ENCODE measurements at places on chromosomes 2 and 18.

DNA sequence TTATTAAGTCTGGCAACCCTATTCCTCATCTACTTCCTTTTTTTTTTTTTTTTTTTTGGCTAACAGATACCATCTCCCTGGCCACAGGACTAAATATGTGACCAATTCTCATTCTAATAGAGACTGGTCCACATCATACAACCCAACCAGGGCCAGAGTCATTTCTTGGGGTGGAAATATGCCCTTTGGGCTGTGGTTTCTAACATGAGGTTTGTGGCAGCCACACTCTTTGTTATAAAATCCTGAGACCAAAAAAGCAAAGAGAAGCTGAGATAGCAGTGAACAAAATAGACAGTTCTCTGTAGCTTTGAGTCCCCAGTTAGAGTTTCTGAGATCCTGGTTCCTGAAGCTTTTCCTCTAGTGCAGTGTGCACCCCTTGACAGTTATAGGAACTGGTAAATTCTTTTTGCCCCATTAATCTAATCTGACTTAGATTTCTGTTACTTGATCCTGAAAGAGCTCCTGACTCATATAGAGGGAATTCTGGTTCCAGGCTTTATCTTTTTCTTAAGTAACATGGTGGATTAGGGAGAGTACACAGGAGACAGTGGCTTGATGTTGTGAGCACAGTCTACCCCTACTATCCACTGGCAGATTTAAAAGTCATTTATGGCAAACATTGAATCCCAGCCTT, 86.8 kb downstream of the MAIP1 start:
- DNase-seq: no peak

- DNase-seq: no peak
These were observed 294.0 kb downstream of the DSC3 start for GRCh38 chr18:30748541-30748940.

DNA sequence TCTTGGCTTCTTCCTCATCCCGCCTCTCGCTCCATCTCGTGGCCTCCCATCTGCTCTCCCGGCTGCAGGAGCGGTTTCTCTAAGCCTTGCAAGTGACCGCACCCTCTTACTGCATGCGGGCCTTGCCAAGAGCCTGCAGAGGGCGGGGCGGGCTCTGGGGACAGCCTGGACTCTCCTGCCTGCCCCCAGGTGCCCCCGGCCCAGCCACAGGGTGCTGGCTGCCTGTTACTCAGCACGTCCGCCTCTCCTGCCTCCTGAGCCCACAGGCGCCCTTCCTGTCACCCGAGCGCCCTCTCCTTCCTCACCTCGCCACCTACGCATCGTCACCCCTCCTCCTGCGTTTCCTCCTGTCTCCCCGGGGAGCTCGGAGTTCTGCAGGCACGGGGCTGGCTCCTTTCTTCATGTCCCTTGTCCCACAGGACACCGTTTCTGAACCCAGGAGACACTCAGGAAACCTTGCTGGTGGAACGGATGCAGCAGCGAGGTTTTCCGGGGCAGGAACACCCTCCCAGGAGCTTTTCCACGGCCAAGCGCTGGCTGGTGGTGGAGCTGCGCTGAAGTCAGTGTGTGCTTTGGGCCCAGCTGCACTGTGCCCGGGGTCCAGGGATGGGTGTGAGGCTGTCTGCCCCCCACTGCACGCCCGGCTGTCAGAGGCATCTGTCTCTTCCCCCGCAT, 28.5 kb downstream of the HPCAL1 start:
- peak; percentile 83 for DNase-seq

- DNase-seq: no peak
These were observed 124.8 kb upstream of the NYAP2 start for GRCh38 chr2:225274751-225275150.

DNA sequence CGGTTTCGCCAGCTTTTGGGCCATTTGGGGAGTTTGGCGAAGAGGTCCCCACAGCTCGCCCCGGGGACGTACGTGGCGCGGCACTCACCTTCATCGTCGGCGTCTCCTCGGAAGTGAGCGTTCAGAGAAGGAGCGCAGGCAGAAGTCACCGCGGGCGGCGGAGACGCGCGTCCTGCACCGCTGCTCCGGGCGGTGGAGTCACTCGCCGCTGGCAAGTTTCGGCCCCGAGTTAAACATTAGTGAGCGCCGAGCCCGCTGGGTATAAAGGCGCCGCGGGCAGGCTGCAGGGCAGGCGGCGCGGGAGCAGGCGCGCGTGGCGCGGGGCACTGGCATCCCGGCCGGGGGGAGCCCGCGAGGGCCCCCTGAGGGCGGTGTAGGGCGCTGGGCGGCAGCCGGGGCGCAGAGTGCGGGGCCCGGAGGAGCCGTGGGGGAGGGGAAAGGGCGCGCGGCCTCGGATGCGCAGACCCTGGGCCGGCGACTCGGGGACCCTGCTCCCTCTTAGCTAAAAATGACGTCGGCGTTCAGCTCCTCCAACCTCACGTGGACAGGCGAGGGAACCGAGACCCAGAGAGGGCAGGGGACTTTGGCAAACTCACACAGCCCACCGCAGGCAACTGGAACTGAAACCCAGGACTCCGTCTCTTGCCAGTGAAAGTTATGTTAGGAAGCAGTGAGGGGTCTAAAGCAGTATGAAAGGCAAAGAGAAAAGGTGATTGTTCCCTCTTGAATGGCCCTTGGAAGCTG, at the start of gene DPP4:
Gene DPP4, minus strand, starts transcription at position 328 of the 744 bp plus-strand sequence. Its CDS starts 234 bp downstream, at position 94.
- DNase-seq: peak; percentile 56

- no peak for DNase-seq
These were observed 146.7 kb upstream of the SMIM21 start for GRCh38 chr18:75574187-75574586.

DNA sequence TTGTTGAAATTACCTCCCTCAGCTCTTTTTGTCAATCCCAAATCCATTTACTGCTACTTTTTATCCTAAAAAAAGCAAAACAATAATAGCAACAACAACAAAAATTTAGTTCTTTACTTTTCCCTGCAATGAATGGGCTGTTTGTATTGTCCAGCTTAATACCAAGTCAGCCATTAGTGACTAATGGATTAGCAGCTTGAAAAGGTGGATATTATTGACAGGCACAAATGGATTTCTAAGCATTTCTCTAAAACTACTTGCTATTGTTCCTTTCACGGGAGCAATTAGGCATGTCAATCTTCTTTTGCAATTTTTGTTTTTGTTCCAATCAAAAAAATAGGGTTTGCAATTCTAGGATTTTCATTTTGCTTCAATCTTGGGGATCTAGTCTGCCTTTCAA, 32.1 kb upstream of the SPAG16 start:
- no peak for DNase-seq

GRCh38 chr2:66408905-66409304, 26.0 kb upstream of the MEIS1 start:
- no peak for DNase-seq

- DNase-seq: no peak
These were observed 159.0 kb downstream of the RDH14 start for GRCh38 chr2:18401471-18401870.

GRCh38 chr18:11987527-11987926, 6.2 kb downstream of the IMPA2 start:
- no peak for DNase-seq

GRCh38 chr2:75641587-75641986, 5.0 kb upstream of the MRPL19 start:
- no peak for DNase-seq

DNA sequence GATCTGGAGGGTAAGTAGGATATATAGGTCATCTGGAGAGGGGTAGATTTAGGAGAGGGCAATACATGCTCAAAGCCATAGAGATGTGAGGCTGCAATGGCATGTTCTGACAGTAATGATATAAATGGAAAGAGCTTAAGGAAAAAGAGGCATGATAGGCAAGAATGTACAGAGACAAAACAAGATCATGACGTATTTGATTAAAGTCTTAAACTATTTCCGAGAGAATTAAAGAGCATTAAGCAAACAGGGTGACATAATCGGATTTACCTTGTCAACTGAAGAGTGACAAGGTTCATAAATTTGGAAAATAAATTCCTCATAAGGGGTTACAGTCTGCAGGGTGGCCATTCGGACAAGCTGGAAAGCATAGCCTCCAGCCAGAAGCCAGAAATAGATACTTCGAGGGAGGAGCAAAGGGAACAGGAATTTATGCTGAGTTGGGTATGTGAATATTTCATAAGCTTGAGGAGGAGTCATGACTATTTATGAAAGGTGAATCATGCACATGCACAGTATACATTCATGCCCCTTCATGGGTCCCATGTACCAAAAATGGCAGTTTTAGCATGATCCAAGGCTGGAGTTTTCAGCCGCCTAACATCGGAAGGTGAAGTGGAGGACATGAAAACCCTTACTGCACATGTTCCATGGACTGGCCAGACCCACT, 396.2 kb upstream of the VWC2L start:
- DNase-seq: no peak

DNA sequence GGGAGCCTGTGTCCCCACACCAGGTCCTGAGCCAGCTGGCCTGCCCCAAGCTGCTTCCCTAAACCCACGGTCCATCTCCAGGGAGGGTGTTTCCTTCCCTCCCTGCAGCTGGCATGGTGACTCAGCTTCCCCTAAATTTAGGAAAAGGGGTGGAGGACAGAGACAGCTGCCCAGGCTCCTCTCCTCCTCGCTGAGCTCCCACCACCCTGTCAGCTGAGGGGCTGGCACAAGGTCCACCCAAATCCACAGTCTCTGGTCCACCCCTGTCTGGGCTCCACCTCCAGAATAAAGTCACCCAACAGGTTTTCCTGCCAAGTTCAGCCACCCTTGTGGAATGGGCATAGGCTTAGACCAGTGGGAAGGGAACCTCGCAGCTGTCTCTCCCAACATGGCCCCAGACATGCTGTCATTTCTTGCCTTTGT, 156.5 kb downstream of the TNS1 start:
- no peak for DNase-seq

- DNase-seq: no peak
These were observed 7.6 kb downstream of the PROC start for GRCh38 chr2:127425540-127426490.

DNA sequence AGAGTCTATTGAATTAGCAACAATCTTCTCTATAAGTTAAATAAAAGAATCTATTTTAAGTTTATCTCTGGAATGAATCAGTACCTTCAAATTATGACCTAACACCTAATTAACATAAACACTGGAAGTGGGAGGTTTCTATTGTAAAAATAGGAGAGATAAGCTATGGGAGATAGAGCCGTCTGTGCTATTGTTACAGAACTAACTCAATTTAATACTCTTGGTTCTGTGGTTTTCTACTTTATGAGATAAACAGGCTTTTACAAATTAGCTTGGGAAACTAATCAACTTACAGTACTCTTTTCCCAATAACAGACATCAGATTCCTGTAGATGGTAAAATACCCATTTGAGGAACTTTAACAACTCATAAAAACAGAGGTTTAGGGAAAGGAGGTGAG, 25.6 kb upstream of the STAT1 start:
- DNase-seq: no peak

DNA sequence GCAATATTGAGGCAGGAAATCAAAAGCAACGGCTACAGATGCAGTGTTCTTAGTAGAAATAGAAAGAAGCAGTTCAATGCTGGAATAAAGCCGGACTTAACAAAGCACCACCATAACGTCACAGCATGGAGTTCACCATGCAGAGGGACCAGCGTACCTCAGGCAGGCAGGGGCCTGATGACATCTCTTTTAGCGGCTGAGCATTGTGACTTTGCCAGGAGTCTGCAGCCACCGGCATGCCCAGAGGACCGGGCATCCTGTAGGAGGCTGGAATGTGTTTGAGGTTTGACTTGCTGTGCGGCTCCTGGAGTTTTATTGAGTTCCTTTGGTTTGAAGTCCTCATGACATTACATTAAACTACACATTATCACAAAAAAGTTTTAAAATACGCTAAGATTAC, 139.8 kb downstream of the UXS1 start:
- no peak for DNase-seq

DNA sequence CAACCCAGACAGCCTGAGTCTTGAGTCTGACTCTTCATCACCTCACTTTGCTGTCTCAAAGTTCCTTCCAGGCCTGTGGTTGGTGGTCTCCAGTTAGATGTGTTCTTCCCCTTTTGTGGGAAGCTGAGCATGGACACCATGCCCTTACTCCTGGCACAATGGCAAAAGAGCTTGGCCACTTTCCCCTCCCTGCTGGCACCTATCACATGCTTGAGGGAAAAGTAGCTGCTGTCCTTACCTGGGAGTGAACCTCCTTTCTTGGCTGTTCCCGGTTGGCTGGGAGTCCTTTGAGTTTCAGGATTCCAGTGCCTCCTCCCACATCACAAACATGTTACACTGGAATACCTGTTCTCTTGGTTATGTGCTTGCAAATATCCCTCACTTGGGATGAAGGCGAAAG, 97.8 kb downstream of the GATA6 start:
- DNase-seq: no peak

DNA sequence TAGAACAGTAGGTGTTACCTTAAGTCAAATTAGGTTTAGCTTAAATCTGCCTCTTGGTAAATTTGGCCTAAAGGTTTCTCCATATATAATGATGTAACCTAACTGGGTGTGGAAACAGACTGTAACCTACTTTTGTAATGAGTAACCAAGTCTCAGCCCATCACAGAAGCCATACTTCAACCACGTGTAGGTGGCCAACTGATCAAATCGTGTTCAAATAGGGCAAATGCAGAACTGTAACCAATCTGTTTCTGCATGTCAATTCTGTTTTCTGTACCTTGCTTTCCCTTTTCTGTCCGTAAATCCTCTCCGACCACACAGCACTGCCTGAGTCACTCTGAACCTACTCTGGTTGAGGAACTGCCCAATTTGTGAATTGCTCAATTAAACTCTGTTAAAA, 34.0 kb upstream of the PLA2R1 start:
- DNase-seq: peak; percentile 18

DNA sequence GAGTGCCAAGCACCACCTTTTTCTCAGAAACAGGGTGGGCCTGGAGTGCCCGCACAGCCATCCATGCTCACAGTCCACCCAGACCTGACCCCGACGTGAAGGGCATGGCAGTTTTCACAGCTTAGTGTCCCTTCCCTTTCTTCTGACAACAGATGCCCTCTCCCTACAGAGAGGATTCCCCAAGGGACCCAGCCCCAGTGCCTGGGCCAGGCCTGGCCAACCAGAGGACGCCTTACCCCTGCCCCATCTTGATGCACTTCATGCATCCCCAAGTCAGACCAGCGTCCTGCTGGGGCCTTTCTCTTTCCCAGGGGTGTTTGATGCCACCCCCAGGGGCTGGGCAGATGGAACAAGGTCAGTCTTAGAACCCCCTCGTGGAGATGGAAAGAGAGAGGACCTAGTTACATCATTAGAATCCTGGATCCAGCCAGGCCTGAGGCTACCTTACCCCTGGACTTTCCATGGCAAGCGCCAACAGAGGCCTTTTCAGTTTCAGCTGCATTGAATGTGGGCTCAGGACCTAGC, 3.8 kb downstream of the ANKMY1 start:
- no peak for DNase-seq

- no peak for DNase-seq
These were observed 146.1 kb upstream of the OTOS start for GRCh38 chr2:240286596-240286995.

GRCh38 chr18:32048507-32049091, 30.0 kb downstream of the RNF125 start:
- DNase-seq: peak; percentile 14

GRCh38 chr2:37679072-37679695, 7.7 kb upstream of the CDC42EP3 start:
- no peak for DNase-seq

GRCh38 chr2:239052798-239053665, 205.1 kb downstream of the TWIST2 start:
- DNase-seq: no peak

All from stimulated activated CD4-positive, alpha-beta T cell treated with anti-CD3 and anti-CD28 coated beads, Interleukin-1b, Interleukin-23, amount 100 ng/mL, for 48 hours (primary cell).